Activated T-cell treated with anti-CD3 and anti-CD28 coated beads, Interleukin-2, amount 50 U/mL, for 24 hours (primary cell): ENCODE measurements at places on chromosomes 11 and 22.

DNA sequence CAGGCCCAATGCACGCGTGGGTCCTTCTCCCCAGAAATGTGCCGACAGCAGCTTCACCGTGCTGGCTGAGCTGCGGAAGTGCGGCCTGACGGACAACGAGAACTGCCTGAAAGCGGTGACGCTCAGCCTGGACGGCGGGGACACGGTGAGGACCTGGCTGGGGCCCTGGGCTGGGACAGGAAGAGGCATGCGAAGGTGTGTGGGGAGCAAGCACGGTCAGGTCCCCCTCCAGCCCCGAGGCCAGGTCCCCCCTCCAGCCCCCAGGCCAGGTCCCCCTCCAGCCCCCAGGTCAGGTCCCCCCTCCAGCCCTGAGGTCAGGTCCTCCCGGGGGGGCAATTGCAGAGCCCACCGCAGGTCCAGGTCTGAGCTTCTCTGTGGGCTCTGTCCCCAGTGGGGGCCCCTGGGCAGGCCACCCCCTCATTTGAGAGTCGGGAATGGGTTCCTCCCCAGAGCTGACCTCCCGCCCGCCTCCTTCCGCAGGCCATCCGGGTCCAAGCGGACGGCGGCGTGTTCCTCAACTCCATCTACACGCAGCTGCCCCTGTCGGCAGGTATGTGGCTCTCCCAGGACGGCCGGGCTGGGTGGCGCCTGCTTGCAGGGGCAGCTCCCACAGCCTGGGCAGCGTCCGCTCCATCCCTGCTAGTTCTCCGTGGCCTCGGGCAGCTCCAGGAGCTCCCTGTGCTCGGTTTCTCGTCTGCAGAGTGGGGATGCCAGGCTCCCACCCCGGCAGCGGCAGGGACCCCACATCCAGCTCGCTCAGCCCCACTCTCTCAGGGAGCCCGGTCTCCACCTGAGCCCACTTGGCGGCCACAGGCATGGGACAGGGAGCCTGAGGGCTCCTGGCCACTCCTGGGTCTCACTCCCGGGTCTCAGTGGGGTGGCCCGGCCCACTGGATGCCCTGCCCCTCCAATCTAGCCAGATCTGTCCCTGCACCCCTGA lies 7.9 kb downstream of the MUC5B start:
- no peak for DNase-seq

GRCh38 chr11:68314203-68315170 lies 2.1 kb downstream of the LRP5 start:
- no peak for DNase-seq

- DNase-seq: no peak
Observed at GRCh38 chr22:33519071-33519973, 401.0 kb downstream of the LARGE1 start.

GRCh38 chr11:92130421-92130831 lies 94.2 kb upstream of the FAT3 start:
- DNase-seq: no peak
